ENCODE measurements at places on chromosomes 13 and 19.

DNA sequence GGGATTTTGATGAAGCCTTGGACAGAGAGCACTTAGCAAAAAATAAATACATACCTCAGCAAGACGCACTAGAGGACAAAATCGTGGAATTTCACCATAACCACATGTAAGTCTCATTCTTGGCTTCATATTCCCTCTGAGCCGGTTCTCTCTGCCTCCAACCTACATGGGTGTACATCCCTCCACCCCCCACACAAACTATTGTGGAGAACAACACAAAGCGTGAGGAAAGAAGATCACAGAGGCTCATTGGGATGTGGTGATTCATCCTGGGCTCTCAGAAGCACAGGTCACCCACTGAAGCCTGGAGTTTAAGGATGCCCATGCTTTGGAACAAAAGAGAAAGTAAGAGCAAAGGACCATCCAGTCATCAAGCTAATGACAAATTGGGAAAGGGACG is 192.2 kb downstream of the STK24 start:
- DNase-seq, result no peak

DNA sequence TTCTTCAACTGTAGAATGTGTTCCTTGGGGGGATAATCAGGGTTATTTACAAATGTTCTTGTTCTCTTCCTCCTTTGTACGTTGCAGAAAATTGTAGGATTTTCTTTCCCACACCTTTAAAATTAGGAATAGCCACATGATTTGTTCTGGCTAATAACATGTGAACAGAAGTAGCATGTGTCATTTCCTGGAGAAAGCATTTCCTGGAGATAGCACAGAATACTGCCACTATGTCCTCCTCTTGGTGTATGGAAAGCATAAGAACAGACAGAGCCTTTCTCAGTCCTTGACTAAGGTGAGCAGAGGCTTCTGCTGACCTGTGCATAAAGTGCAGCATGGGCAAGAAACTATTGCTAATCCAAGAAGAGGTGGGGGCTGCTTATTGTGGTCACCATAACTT is 101.8 kb downstream of the FAM216B start:
- DNase-seq, result no peak

GRCh38 chr13:111590796-111591195 is 270.4 kb downstream of the TEX29 start:
- DNase-seq, result no peak

DNA sequence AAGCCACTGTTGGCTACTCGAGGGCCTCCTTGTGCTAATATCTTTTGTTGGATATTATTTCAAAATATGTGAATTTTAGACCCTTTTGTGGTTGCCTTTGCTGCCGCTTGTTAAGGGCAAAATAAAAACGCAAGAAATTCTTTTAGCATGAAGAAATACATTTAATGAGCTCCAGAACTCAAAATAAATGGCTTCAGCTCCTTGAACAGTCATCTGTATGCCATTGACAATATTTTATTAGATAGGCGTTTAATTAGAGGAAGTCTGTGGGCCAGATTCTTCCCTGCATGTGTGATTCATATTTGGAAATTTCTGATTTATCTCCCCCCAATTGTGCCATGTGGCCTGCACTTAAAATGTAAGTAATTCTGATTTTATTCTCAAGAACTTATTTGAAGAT is 177.2 kb downstream of the STK24 start:
- no peak for DNase-seq

DNA sequence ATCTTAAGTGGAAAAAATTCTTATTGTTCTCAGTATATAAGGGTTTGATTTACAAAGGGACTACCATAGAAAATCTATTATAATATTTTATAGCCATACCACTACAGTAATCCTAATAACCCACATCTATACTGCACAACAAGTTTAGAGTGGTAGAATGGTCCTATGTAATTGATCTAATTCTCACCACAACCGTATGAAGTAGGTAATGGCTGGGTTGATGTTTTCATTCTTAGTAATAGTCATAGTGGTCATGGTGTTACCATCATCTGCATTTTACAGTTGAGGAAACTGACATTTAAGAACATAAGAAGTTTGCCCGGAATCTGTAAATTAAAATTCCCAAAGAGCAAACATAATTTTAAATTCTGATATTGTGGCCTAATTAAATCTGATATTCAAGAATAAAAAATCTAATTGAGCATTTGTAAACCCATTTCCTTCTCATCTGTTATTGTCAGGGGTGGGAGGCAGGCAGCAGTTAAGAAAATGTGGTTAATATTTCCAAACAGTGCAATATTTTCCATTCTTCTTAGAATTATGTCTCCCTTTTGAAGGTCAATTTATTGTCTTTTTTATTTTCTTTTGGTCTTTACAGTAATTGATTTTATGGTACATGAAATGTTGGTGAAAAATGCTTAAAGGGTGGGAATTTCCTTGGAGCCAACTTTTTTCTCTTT is 65.6 kb downstream of the DHRS12 start:
- DNase-seq, result no peak

- peak; percentile 88 for DNase-seq
Measured at GRCh38 chr19:18279516-18280246, 1.7 kb downstream of the JUND start.

DNA sequence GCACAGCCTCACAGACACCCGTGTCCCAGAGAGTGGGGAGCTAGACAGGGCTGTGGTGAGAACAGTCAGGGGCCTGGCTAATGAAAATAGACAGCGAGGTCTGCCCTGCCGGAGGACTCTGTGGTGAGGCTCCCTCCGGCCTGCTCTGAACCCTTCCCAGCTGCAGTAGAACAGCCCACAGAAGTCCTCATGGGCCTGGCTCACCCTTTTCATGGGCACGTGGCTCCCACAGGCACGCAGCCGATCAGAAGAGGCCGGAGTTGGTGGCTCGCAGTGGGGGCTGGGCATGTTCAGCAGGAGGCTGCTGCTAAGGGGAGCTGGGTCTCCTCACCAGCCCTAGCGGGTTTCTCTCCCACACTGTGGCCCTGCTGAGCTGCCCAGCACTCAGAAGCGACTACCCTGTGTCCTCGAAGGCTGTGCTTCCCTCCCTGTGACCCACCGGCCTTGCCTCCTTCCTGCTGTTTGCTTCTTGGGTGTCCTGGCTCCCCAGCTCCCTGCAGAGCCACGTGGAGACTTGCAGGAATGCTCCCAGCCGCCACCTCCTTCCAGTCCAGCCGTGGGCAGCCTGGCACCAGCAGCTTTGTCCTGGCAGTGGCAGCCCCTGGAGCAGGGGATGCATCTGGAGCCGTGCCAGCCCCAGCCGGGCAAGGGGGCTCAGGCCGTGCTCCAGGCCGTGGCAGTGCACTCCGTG is 138.7 kb downstream of the KDM4B start:
- DNase-seq, result no peak

DNA sequence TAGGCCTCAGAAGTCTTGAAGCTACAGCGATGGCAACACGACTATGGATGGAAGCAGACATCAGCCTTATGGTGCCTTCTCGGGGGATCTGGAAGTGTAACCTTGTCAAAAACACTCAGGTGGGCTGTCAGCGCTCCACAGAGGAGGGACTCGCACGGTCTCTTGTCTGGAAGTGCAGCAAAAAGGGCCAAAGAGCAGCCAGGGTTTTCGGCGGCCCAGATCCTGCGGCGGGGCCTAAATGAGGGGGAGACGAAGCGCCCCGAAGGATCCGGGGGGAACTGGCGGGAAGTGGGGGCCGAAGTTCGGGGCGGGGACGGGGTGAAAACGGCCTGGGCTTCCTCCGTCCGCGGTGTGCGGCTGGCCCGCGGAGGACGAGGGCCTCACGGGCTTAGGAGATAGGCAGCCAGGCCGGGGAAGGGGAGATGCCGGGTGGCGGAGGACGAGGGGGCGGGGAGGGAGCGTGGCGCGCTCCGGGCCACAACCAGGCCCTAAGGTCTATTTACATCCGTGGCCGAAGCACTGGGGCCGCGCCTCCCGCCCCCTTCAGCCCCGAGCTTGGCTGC is 637 bp downstream of the RANBP3 start:
- DNase-seq, result no peak

DNA sequence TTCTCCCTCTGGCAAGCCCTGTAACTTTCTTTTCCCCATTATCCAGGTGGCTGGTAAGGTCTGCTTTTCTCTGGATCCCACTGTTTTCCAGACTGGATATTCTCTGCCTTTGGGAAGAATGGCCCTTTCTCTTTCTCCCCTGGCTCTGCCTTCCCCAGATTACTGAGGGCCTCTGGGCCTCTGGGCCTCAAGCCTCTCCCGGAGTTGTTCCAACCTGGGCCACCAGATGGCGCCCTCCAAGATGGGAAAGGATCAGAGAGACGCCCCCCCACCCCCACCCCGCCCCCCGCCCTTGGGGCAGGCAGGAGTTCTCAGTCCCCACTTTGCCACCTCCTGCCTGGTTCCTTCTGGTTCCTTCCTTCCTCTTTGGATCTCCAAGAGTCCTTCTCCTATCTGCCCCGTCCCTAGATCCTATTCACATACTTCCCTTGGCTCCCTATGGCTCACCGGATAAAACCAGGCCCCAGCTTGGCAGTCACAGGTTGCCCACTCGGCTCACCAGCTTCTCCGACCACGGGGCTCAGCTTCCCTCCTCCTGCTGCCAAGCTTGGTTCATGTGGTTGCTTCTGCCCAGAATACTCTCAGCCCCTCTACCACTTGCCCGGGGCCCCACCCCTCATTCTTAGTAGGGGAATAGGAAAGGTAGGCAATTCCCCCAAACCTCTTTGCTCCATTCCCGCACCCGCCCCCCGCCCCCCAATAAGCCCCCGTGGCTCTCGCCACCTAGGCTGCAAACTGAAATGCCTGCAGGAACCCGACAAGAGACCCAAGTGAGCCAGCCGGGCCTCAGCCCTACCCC is 13.1 kb downstream of the EPS8L1 start:
- DNase-seq, result peak; percentile 69

DNA sequence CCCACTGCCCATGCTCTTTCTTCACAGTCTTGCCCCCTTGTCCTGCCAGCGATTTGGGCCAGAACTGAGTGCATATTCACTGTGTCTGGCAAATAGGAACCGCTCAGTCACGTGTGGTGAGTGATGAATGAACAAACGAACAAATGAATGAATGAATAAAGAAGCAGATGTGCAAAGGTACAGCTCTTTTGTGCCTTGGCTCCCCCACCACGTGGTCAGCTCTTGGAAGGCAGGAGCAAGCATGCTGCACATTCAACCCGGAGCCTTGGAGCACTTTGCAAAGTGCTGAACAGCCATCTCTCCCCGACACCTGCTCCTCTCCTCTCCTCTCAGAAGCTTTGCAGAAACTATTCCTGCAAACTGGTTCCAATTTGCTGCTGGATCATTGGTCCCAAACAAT is 52.4 kb downstream of the LATS2 start:
- DNase-seq, result no peak

GRCh38 chr19:4052993-4053422 is 13.7 kb downstream of the ZBTB7A start:
- no peak for DNase-seq

- DNase-seq, result no peak
Measured at GRCh38 chr19:15304140-15304705, 28.1 kb downstream of the BRD4 start.

DNA sequence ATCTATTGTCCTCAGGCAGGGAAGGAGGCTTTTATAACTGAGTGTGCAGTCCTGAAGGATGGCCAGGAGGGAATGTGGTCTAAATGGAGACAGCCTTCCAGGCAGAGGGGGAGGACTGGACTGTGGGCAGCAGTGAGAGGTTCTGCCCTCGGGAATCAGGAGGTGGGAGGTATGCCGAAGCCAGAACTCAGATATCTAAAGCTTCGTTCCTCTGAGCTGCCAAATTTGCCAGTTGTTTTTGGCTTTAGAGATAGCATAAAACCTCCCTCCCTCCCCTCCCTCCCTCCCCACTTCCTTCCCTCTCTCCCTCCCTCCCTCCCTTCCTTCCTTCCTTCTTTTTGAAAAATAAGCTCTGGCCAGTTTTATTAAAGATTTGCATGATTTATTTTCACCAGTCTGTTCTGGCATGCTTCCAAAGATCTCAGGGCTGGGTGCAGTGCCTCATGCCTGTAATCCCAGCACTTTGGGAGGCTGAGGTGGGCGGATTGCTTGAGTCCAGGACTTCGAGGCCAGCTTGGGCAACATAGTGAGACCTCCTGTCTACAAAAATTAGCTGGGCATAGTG is 2.4 kb downstream of the MEDAG start:
- no peak for DNase-seq

DNA sequence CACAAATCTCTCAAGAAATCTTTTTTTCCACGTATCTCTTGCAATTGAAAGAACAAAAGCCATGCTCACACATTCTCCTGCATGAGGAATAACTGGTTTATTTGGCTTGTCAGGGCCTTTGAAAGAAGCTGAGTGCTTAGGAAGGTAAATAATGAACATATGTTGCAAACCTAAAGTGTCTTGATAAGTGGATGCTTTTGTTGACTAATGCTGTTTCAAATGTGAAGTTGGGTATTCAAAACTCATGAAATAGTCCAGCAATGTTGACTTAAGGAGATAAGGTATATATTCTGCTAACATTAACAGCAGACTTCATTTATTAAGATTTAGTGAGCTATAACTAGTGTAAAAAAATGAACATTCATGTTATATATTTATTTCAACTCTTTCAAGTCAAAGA is 1792.7 kb upstream of the MIR17HG start:
- DNase-seq, result no peak

GRCh38 chr13:36998624-36999041 is 507 bp downstream of the ALG5 start:
- no peak for DNase-seq

- DNase-seq, result no peak
Measured at GRCh38 chr13:51980908-51981307, 30.3 kb downstream of the ATP7B start.

DNA sequence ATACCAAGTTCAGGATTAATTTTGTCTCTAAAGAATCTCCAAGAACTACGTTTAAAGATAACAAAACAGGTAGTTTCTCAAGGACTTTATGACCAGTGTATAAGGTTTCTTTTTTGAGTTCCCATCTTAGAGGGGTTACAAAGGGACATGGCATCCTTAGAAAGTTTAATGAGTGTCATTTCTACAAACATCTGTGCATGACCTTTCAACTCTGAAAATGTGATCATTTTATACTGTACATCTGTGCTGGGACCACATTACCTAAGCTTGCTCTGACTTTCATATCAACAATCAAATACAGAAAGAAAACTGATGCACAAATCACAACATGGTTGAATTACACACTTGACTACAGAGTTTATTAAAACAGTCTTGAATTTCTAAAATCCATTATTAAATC is 37.1 kb downstream of the KLF12 start:
- DNase-seq, result no peak

- DNase-seq, result no peak
Measured at GRCh38 chr19:29634423-29635130, 28.5 kb downstream of the POP4 start.

GRCh38 chr13:67489016-67489415 is 258.9 kb upstream of the PCDH9 start:
- DNase-seq, result no peak

GRCh38 chr19:378706-379105 is 30.2 kb downstream of the C2CD4C start:
- no peak for DNase-seq

Measured in stimulated activated CD4-positive, alpha-beta T cell treated with anti-CD3 and anti-CD28 coated beads, TNF-alpha, amount 100 ng/mL, for 48 hours (primary cell).